ENCODE measurements at places on chromosomes 4 and X.

- DNase-seq: no peak
Measured at GRCh38 chr4:23023121-23023520, 330.4 kb downstream of the GBA3 start.

DNA sequence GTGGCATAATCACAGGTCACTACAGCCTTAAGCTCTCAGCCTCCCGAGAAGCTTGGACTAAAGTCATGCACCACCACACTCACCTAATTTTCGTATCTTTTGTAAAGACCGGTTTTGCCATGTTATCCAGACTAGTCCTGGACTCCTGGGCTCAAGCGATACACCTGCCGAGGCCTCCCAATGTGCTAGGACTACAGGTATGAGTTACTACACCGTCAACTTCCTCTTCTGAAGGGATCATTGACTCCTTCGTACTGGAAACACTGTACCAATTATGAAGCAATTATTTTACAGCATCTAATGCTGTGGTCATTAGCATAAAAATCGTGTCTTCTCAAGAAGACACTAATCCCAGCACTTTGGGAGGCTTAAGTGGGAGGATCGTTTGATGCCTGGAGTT lies 35.2 kb downstream of the PDS5A start:
- DNase-seq: no peak

GRCh38 chr4:186823989-186824388 lies 100.3 kb upstream of the FAT1 start:
- no peak for DNase-seq

DNA sequence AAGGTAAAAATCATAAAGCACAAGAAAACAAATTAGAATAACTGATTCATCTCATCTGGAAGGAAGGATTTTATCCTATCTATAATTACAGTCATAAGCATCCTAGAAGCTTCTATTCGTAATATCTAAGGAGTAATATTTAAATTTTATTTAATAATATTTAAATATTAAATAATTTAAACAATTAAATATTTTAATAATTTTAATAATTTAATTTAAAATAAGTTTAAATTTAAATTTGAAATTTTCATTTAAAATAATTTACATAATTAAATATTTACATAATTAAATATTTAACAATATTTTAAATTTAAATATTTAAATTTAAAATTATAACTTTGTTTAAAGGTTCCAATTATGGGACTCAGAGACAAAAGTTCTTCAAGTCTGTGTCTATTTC lies 127.5 kb upstream of the GK2 start:
- no peak for DNase-seq

DNA sequence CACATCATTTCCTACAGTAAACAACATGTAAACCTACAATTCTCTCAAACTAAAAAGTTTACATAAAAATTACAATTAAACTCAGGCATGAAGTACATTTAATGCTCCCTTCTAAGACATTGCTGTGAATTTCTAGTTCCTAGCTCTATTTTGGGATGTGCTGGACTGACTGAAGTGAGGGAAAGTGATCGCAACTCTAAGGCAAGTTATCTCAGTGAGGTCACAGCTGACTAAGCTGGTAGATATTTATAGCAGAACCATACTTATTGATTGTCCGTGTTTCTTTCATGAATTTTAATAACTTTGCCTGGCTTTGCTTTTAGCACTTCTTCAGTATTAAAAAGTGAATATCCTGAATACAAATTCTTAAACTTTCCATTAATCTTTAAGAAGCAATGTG lies 570.4 kb upstream of the GALNTL6 start:
- DNase-seq: no peak

Measured in stimulated activated CD8-positive, alpha-beta memory T cell treated with anti-CD3 and anti-CD28 coated beads, Interleukin-7, amount 100 ng/mL, for 24 hours (primary cell).